ENCODE measurements at places on chromosomes 4 and X.

GRCh38 chrX:49930039-49930438 lies 7.6 kb downstream of the CLCN5 start:
- DNase-seq = no peak

DNA sequence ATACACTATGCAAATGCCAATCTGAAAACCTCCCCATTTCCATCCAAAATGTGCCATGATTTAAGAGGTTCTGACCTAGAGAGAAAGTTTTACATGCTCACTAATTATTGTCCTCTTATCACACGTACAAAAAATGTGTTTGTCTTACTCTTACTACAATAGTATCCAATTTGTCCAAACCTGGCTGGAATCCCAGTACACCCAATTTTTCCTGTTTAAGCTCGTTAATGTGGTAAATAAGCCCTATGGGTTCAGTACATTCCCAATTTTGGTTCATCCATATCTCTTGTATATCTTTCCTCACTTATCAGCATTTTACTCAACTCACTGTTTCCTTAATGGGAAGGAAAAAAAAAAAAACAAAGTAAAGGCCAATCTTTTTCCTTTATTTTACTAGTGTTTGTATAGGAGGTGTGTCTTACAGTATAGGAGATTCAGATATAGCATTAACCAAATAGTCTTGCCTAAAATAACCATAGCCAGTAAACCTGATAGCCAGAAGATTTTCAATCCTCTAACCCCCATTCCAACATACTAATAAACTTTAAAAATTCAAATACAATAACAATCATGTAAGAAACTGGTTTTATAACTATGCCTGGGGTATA lies 109.8 kb downstream of the PARM1 start:
- no peak for DNase-seq

GRCh38 chr4:139246166-139246565 lies 33.9 kb downstream of the MGARP start:
- DNase-seq = no peak

- DNase-seq = no peak
Measured at GRCh38 chr4:131370846-131371245, 1778.2 kb upstream of the PCDH10 start.

GRCh38 chr4:83417566-83417965 lies 38.1 kb downstream of the HELQ start:
- DNase-seq = no peak

DNA sequence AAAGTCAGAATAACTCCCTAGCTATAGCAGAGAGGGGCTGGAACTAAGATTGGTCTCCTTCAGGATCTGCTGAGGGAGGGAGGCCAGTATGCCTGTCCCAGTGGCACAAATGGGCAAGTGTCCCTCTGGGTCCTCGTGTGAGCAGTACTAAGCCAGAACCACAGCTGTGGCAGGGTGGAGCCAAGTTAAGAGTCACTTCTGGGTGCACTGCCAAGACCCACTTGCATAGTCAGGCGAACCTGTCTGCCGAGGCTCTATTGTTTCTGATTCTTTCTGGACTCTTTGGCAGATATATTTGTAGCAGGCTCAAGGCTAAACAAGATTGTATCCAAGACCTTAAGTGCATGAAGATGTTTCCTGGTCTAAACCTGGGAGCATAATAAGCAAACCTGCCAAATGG lies 1123.7 kb upstream of the POU3F4 start:
- no peak for DNase-seq

GRCh38 chrX:151754641-151755215 lies 20.2 kb downstream of the CNGA2 start:
- DNase-seq = no peak

DNA sequence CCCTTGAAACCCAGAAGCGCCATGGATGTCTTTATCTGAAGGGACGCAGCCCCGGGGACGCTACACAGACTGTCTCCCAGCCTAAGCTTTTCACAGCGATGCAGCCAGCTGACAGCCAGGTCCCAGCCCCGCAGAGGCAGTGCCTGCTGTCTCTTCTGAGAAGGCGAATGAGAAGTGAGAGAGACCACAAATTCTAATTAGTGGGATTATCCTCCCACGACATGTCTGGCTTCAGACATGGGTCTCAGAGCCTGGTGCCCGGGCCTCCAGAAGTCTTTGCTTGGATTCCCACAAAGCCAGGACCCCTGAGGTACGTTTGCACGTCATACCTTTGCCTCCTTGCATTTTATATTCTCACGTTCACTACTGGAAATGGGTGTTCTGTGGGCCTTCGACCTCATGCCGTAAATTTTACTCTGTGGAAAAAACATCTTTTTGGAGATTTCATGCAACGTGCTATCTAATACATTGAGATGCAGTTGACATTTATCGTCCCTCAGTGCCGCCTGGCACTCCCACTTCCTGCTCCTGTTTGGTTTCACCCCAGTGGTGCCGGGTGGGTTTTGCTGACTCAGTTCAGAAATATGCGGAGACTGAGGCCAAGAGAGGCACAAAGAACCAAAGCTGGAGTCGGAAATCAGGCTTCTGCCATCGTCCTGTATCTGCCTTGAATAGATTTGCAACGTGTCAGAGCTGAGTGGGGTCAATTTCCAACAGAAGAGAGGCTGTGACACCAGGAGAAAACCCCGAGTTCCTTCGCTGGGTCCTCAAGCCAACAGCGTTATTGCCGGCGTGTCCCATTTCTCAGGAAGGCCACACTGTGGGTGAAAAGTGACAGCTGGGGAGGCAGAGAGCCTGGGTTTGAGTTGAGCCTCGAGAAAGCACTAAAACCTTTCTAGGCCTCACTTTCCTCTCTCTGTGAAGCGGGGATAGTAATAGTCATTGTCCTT lies 114.4 kb downstream of the STK32B start:
- no peak for DNase-seq

DNA sequence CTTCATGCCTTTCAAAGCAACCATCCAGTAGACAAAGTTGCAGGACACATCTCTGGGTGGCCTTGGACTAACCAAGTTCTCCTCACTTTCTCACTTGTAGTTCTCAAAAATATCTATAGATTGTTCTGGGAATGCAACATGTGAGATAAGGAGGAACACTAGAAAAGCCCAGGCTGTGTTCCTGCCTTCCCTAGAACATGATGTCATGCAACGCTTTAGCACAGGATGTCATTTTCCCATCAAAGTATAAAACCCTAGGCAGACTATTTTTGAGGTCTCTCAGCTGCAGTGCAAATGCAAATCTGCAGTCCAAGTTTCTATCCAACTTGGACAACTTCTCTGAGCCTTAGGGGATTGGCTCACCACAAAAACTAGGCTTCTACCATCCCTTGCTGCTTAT lies 78.8 kb upstream of the PCDH7 start:
- no peak for DNase-seq

- no peak for DNase-seq
Measured at GRCh38 chr4:5206016-5206790, 154.9 kb downstream of the STK32B start.

- DNase-seq = no peak
Measured at GRCh38 chr4:40205259-40206198, 8.7 kb downstream of the RHOH start.

GRCh38 chr4:21451032-21451431 lies 497.5 kb downstream of the KCNIP4 start:
- no peak for DNase-seq

DNA sequence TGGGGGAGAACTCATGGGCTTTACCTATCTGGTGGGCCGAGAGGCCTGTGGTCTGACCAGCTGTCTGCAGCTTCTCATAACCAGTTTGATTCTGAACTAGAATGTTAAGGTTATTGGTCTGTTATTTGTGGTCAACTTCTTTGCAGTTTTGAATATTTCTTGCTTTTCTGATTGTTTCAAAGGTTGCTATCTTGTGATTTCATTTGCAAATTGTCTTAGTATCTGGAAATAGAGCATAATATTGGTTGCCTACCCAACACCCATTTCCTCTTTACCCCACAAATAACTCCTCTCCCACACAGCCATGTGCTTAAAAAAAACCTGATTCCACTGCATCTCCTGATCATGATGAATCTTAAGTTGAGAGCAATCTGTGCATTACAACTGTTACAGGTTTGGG lies 39.1 kb upstream of the BMP2K start:
- no peak for DNase-seq

DNA sequence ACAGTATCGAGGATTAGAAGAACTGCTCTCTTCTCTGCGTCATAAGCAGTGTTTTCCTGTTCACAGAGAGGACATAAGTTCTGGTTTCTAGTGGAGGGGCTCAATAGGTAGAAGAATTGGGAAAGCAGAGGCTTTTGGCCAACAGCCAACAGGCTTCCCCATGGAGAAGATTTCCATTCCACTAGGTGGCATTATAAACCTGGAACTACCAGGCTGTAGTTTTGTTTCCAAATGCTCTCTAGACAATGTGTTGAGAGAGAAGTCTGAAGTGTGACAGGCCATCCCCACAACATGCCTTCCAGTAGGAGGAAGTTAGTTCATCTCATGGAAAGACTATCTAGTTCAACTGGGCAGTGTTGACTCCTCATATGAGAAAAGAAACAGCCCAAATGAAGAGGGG lies 63.8 kb upstream of the ANXA10 start:
- DNase-seq = no peak

DNA sequence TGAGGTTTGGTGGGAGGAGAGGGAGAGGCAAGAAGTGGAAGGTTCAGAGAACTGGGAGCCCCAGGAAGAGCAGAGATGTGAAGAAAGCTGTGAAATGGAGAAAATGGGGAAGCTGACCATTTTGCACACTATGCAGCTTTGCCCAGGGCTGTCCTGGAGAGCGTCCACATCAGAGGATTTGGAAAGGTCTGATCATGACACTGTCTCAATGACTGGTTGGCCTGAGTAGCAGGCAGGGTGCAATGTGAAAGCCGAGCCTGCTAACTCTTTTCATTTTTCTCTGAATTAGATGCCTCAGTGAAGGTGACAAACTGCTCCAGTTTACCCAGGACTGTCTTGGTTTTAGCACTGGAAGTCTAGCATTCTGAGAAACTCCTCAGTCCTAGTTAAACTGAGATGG lies 330.1 kb upstream of the RPS6KA3 start:
- no peak for DNase-seq

DNA sequence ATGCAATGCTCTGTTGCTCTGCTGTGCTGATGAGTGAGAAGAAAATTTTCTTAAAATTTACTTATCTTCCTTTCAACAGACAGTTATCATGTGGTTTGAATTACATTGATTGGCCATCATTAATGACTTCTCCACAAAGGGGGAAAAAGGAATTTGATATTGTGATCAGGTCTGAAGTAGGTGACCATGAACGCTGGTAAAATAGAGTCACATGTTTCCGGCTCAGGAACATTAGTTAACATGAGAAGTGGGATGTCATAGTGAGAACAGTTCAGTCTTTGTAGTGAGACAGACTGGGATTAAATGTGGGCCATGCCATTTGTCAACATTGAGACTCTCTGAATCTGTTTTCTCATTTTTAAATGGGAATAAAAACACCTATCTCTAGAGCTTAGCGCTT lies 50.6 kb downstream of the GBA3 start:
- DNase-seq = no peak

GRCh38 chr4:25085671-25086070 lies 54.9 kb upstream of the LGI2 start:
- DNase-seq = no peak

- no peak for DNase-seq
Measured at GRCh38 chr4:102574317-102574716, 73.2 kb downstream of the NFKB1 start.

DNA sequence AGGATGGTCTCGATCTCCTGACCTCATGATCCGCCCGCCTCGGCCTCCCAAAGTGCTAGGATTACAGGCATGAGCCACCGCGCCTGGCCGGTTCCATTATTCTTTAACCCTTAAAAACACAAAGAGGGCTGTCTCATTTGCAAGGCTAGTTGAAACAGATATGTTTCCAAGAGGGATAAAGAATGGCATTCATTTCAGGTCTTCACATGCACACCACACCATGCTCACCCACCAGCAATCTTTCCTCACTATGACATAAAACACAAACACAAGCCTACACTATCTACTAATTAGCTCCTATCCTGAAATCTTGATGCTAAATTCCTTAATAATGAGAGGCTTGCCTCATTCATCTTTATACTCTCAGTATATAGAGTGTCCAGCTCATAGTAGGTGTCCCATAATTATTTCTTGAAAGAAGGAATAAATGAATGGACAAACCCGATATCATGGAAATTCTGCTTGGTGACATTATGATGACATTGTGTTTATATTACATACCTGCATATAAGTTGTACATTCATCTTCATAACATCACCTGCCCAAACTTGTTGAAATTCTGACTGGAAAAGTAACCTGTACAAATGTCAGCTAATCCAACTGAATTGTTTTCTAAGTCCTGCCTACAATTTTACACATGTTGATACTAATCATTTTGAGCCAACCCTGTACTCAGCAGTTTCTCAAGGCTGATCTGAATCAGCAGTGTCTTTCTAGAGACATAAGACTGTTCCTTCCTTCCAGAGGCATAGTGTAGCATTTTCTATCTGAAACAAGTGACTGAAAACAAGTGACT lies 408.5 kb downstream of the KLHL13 start:
- DNase-seq = no peak

DNA sequence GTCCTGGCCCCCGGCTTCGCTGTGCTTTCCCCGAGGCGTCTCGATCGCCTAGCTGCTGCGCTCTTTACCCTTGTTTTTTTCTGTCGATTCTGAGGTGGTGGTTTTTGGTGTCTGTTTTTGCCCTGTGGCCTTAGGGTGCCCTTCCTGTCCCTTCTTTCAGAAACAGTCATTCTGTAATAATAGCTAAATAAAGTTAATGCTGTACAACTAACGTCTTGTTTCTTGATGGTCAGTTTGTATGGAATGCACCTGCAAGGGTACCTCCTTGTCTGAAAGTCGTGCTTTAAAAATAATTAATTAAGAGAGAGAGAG lies 686 bp downstream of the FIP1L1 start:
- DNase-seq = no peak

DNA sequence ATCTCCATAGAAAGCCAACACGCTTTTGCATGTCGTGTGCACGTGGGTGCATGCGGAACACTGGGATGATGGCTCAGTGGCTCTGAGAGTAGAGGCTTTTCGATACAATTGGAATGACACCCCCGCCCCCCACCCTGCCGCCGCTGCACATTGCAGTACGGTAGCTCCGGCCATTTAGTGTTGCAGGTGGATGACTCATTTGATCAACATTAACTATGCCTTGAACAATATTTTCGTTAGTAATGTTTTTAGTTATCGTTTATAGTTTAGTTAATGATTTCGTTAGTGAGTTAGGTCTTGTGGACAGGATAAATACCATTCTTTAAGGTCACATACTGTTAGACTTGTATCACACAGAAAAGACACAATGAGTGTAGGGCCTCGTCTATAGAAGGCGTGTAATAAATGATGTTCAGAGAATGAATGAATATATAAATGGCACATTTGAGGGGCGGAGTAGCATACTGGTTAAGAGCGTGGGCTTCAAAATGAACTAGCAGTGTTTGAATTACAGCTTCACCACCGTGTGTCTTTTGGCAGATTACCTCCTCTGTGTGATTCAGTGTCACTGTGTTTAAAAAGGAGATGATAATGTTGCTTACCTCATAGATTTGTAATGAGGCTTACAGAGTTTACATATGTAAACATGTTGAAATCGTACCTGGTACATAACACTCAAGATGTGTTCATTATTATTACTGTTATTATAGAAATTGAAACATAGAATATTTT lies 67.2 kb upstream of the TENM3 start:
- no peak for DNase-seq

DNA sequence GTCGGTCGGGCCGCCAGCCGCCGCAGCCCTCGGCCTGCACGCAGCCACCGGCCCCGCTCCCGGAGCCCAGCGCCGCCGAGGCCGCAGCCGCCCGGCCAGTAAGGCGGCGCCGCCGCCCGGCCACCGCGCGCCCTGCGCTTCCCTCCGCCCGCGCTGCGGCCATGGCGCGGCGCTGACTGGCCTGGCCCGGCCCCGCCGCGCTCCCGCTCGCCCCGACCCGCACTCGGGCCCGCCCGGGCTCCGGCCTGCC lies 213 bp downstream of the NFKB1 start:
- no peak for DNase-seq

All from stimulated activated CD4-positive, alpha-beta T cell treated with anti-CD3 and anti-CD28 coated beads, Interleukin-2, amount 100 ng/mL, for 24 hours (primary cell).